MCF 10A (cell line): ENCODE measurements at places on chromosomes 2 and 18. TPM values are rescaled to one million over a fixed set of nuclear protein-coding genes. Genes with fewer than 3 reads are reported as not detected.

DNA sequence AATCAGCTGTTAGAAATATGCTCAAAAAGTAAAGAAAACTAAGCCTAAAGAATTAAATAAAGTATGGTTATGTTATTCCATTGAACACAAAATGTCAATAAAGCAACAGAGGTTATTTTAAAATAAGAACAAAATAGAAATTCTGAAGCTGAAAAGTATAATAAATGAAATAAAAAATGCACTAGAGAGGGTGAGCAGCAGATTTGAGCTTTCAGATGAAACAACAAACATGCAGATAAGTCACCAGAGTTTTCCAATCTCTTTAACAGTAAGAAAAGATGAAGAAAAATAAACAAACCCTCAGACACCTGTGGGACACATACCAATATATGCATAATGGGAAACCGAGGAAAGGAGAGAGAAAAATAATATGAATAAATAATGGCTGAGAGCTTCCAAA is 70.3 kb upstream of the SLC9A2 start:
- no peak for DNase-seq

DNA sequence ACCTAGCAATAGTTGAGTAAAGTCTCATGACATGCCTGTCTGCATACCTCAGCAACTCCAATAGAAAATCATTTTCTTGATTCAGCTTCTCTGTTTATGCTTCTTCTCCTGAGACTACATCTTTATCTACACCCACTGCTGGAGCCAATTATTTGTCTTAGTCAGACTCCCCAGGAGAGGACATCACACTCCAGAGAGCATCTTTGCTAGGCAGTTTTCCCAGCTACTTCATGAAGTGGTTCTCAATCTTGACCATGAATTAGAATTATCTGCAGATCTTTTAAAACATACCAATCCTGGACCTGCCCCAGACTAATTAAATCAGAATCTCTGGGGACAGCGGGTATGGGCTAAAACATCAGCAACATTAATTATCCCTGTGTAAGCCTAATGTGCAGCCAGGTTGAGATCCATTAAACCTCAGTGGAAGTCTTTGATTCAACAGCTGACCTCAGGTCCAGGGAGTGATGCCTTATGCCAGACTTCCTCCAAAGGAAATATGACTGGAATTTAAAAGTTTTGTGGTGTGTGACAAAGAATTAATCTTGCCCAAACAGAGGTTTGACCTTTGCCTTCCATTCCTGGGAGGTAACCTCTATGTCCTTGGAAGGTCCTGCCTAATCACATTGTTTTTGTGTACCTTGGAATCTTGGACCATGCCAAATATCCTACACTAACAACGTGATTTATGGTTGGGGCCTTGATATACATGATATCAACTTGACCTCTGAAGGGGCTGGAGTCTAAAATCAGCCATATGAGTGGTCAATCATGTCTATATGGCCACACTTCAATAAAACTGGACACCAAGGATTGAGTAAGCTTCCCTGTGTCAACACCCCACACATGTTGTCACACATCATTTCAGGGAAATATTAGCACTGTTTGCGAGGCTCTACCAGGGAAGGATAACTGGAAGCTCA is 99.3 kb upstream of the DNAJC10 start:
- no peak for DNase-seq

DNA sequence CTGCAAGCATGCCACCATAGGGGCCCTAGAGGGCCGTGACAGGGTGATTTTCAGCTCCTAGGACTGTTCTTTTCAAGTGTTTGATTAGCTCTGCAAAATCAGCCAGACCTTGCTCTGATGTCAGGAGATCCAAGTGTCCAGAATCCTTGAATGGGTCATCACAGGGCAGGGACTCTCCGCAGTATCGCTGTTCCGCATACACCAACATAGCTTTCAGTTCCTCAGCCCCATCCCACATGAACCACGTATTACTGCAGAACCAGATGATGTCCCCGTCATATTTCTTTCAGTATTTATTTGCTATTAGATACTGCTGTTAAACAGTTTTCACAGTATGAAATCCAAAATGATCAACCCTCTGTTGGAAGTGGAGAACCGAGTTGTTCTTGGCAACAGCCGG is 46.6 kb upstream of the RFX8 start:
- no peak for DNase-seq

GRCh38 chr2:63056107-63057050 is 5.7 kb downstream of the OTX1 start:
- DNase-seq, result no peak

DNA sequence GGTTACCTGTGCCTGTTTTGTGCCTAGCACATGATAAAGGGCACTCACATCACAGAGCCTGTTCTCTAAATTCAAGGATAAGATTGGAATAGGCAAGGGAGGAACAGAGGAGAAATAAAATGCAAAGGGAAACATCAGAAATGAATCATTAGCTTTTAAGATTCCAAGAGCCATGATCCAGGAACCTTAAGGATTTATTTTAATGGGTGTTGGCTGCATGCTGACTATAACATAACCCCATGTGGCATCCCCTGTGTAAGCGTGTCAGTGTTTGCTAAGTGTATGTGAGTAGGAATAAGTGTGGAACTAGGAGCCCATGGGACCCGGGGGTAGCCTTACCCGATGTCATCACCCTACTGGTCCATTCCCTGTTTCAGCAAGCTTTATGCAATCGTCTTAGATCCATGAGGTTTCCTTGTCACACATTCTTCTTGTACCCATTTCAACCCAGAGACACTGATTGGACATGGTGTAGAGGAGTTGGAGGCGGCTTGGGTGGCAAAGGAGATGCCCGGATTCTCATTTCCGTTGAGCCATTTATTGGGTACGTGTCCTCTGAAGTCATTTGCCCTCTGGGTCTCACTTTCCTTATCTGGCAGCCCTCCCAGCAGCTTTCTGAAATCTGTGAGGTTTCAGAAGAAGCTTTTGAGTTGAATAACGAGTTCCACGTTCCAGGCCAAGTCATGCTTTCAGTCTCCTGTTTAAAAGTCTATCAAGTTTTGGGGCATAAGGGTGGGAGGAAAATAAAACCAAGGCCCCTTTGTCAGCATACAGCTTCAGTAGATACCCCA is 117.0 kb downstream of the MGAT5 start:
- DNase-seq, result no peak

DNA sequence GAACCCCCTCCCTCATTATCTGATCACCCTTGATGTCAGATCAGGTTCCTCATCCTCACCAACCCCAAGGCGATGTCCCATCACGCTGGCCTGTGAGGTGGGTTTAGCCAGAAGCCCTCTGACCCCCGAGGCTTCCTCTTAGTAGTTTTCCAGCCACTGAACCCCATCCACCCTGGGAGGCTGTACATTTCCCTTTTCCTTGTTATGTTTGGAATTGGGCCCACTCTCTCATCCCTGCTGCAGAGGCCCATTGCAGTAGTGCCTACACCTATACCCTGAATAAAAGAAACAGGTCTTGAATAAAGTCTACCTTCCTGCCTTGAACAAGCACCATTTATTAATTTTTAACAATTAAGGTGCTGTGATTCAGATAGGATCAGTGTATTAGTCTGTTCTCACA is 80.1 kb downstream of the NCAPH start:
- DNase-seq, result no peak

GRCh38 chr2:120722568-120723421 is 12.9 kb upstream of the GLI2 start:
- DNase-seq, result no peak

- peak; percentile 51 for DNase-seq
Measured at GRCh38 chr18:8721716-8722115, 16.4 kb downstream of the MTCL1 start.

DNA sequence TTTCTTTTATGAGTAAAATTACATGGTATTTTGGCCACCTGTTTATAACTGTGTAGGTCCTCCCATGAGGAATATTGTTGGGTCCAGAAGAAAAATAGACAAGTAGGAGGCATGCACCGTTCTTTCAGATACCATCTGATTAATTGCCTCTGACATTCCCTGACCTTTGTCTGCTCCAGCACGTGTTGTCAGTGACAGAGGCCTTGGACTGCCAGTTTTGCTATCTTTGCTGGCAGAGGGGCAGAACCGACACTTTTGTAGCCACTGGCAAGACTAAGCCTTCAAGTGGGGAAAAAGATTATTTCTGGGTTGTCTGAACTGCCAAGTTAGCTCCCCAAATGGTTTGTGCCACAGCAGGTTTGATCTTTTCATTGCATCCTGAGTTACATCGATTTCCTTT is 276.9 kb downstream of the CAMKMT start:
- no peak for DNase-seq

- no peak for DNase-seq
Measured at GRCh38 chr2:47917276-47917961, 11.1 kb upstream of the FBXO11 start.

- no peak for DNase-seq
Measured at GRCh38 chr2:171297956-171298355, 135.8 kb downstream of the METTL8 start.

DNA sequence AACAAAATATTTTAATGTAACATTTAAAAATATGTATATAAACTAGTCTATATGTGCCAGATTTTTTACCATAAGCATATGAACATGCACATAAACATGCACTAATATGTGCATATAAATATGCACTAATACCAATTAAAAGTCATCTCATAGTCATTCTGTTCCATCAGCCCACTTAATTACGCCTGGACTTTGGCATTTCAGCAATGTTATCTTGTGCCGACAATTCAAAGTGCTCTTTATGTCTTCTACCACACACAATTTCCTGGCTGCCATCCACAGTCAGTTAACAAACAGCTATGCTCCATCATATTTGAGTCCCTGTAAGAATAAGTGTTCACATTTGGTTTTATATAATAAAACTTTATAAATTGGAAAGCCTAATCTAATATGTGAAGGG is 92.6 kb upstream of the TSPYL6 start:
- no peak for DNase-seq

DNA sequence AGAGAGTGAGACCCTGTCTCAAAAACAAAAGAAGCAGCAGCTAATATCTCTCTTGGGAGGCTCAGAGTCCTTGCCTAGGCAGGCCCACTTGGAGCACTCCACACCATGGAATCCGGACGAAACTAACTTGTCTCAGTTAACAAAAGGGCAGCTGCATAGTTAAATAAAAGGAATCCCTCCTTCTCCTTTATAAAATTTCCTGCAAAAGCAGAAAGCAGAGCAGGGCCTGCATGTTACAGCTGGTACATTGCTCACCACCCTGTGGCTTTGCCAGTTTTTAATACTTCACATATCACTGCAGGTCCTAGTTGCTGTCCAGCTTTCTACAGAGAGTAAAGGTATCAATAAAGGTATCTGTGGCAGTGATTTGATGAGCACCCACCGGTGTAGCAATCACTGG is 93.6 kb downstream of the ASAP2 start:
- no peak for DNase-seq

- no peak for DNase-seq
Measured at GRCh38 chr2:2869553-2869952, 508.1 kb downstream of the EIPR1 start.

Gene GREB1
- 1.7 and 2.3 TPM in 2 replicates for total RNA-seq

Gene SEC11C
- total RNA-seq, result 168 and 272 TPM in 2 replicates

Gene PID1
- total RNA-seq, result 123 and 211 TPM in 2 replicates

Gene LYG2
- not detected in 2 replicates for total RNA-seq

Gene RASGRP3
- total RNA-seq, result 0.26 TPM in 1 of 2 replicates, not detected in the other

Gene CRYGD
- not detected in 2 replicates for total RNA-seq

Gene CCDC138
- total RNA-seq, result 3.5 and 4.3 TPM in 2 replicates

Gene MC2R
- not detected in 2 replicates for total RNA-seq

Gene SRD5A2
- total RNA-seq, result not detected in 2 replicates

Gene CNTNAP5
- not detected in 2 replicates for total RNA-seq

Gene NTSR2
- not detected in 2 replicates for total RNA-seq

Gene FSIP2
- total RNA-seq, result 0.12 and 0.20 TPM in 2 replicates

Gene MC5R
- total RNA-seq, result not detected in 2 replicates

Gene POU3F3
- total RNA-seq, result not detected in 2 replicates
